ENCODE measurements at places on chromosomes 12 and 14. TPM values are rescaled to one million over a fixed set of nuclear protein-coding genes. Genes with fewer than 3 reads are reported as not detected.

The TAS2R9 gene
- total RNA-seq, result not detected

DNA sequence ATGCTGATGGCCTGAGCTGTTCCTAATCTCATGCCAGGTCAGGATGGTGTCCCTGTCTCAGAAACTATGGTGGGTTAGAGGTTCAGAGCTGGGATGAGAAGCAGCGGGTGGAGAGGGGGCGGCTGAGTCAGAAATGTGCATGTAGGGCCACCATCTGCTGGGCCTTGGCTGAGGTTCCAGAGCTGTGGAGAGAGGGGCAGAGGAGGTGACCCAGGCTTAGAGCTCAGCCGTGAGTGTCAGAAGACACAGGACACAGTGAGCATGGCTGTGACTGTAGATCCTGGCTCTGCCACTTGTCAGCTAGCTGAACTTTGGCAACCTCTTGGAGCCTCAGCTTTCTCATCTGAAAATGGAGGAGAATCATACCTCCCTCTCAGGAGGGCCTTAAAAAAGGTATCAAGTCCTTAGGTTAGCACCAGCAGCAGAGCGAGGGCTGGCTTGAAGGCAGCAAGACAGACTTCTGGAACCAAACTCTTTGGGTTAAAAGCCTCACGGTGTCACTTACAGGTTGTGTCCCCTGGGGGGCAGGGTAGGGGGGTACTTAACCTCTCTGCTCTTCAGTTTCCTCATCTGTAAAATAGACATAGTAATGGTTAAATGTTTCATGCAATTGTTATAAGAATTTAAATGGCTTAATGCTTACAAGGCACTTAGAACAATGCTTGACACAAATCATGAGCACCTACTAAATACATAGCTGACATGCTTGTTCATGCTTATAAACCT lies 34.8 kb downstream of the TMEM229B start:
- no peak for DNase-seq

DNA sequence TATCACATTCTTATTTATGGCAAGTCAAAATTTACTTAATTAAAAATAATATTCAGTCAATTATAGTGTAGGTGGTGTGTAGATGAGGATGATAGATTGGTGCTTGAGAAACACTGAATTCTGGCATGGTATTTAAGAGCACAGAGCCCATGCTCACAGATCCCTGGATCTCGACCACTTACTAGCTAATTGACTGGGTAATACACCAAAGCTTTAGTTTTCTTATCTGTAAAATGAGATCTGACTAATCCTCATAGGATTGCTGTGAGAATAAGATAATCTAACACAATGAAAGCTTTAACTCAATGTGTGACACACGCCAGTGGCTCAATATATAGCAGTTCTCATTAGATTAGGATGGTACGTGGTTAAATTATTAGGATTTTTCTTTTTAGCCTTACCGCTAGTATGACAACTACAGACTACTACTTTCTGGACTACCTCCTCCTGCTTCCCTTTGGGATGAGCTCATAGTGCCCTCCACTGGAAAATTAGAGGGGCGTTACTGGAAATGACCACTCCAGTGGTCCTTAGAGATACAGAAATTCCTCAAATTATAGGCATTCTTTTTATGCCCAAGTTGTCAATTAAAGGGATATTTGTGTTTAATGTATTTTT lies 482.8 kb upstream of the TBX3 start:
- DNase-seq, result peak; percentile 22

The TRMT61A gene
- total RNA-seq, result 28.2 TPM
